CD4-positive, alpha-beta T cell treated with Interleukin-15 for 4 hours (primary cell): ENCODE measurements at places on chromosomes 2 and 18.

DNA sequence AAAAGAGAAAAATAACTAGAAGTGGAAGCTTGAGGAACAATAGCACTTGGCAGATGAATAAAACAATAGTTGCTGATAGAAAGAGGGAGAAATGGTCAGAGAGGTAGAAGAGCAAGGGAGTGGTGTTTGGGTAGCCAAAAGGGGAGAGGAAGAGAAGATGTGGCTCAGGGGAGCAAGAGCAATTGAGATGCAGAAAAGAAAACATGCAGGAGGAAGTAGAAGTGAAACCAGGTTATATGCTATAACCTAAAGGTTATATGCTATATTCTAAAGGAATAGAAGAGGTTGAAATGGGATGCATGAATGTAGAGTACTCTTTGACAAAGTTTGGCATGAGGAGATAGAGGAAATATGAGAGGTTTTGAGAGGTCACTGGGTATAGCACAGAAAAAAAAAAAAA, 759.5 kb downstream of the SATB2 start:
- no peak for DNase-seq

DNA sequence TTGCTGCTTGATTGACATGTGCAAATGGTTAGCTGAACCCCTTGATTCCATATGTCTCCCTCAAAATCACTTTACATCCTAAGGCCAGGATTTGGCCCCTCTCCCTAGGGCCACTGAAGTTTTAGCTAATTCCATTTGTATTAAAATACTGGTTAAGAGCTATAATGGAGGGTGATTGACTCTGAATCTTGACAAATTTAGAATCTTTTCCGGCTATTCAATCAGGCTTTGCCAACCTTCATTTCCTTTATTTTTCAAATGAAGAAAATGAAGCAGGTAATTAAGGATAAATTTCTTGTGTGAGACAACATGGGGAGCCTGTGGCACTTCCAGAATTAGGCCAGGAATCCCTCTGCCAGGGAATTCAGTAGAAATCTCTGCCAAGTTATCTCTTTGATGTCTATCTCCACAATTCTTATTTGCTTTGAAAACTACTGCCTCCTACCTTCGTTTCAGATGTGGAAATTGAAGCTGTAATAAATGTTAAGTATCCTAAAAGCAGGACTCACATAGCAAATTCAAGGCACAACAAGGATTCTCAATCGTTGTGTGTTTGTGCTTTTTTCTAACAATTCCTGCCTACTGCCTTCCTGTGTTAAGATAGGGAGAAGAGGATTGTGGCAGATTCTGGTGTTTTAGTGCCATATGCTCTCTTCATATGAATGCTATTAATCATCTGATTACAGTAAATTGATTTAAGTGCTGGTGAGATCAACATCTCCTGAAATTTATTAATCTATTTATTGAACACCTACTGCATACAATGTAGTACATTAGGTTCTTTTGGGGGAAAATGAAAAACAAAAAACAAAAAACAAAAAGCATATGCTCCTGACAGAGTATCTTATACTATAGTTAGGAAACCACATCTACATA, 47.8 kb upstream of the MAP4K3 start:
- DNase-seq = no peak

- DNase-seq = no peak
These were observed 278.8 kb upstream of the SESTD1 start for GRCh38 chr2:179543361-179543901.

- peak; percentile 37 for DNase-seq
These were observed 62.8 kb upstream of the NEUROD1 start for GRCh38 chr2:181742922-181743722.

DNA sequence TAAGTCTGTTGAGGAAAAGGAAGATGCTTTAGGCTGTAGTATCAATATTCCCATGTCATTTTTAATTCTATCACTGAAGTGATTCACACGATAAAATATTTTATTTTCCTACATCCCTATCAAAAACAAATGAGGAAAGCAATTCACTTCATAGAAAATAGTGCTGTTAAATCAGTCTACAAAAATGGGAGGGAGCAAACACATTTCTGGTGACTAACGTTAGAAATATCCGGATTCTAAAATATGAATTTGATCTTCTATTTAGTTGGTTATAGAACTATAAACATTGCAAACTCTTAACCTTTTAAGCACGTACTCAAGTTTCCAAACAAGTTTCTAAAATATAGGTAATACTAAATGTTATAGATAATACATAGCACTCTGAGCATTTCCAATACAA, 20.8 kb downstream of the ATF2 start:
- no peak for DNase-seq

DNA sequence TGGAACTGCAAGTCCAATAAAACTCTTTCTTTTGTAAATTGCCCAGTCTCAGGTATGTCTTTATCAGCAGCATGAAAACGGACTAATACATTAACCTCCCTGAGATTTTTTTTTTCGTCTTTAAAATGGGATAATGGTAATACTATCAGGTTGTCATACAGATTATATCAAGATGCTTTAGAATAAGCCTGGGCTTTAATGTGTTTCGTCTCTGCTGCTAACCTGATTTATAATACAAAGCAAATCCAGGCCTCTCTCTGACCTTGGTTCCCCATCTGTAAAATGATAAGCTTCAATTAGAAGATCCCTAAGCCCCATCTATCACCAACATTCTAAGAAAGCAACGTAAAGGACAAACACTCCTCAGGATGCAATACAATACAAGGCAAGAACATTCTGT, 283.5 kb downstream of the LRATD1 start:
- no peak for DNase-seq

- no peak for DNase-seq
These were observed 1064.4 kb upstream of the ZEB2 start for GRCh38 chr2:145584353-145584752.

GRCh38 chr2:5064687-5065086, 627.5 kb upstream of the SOX11 start:
- no peak for DNase-seq

DNA sequence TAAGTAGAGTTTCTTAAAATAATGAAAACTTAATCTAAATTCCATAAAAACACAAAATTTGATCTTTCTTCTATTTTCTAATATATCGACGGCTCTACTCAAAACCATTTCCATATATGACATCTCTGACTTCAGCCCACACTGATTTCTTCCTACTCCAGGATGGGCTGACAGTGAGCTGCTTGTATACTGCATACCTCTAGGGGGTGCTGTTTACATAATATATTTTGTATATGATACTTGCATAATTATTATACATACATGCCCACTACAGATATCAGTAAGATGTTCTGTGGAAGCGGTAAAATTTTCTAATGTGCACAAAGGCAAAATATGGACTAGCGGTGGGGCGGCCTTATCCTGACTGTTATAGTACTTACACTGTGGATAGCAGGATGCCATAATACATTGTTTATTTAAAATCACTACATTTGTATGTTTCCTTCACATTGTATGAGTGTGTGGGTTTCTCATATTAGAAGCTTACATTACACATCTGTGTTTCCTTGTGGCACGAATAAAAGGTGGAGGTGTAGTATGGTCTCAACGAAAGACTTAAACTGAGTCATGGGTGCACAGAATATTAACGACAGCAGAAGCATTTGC, 66.1 kb upstream of the NXPH2 start:
- DNase-seq = peak; percentile 1

GRCh38 chr2:174874085-174874484, 109.8 kb upstream of the CHRNA1 start:
- no peak for DNase-seq

- DNase-seq = peak; percentile 78
These were observed 7.0 kb downstream of the LPIN1 start for GRCh38 chr2:11753452-11753885.

- no peak for DNase-seq
These were observed 23.5 kb upstream of the RPL37A start for GRCh38 chr2:216474925-216475670.

- no peak for DNase-seq
These were observed 232.8 kb downstream of the GALR1 start for GRCh38 chr18:77482190-77483085.

GRCh38 chr2:143526498-143526897, 397.3 kb downstream of the ARHGAP15 start:
- no peak for DNase-seq

DNA sequence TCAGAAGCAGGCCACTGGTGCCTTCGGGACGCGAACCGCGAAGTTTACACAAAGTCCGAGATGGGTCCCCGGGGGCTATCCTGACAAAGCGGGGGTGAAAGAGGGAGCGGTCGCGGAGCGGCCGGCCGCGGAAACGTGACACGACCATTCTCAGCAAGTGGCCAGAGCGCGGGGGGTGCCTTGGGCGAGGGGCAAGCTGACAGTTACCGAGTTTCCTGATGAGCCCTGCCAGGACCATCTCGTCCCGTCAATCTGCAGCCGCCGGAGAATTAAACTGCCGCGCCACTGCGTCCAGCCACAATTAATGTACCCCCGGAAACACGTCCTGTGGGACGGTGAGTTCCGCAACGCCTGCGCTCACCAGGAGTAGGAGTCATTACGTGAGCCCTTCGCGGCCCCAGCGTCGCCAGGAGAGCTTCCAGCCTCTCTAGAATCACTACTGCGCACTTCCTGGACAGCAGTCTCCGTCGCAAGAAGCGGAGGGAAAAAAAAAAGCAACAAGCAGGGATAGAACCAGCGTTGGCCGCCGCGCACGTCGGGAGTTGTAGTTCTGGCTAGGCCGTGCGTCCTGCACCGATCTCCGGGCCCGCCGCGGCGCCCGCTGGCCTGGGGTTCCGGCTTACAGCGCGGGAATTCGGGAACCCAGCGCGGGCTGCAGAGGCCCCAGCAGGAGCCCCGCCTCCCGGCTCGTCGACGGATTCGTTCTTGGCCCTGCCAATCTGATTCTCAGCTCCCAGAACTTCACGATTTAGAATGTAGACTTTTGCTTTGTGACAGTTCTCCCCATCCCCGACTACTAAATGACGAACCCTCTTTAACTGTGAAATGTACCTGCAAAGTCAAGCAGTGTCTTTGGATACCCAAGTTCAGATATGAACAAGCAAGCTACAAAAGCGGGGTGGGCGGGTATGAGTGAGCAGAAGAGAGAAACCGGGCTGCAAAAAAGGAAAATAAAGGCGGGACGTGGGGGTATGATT, at the start of gene RTTN:
RTTN (minus strand) TSS at position 267 of the 977 bp plus-strand sequence; CDS start at position 238, 29 bp downstream.
- peak; percentile 93 for DNase-seq

DNA sequence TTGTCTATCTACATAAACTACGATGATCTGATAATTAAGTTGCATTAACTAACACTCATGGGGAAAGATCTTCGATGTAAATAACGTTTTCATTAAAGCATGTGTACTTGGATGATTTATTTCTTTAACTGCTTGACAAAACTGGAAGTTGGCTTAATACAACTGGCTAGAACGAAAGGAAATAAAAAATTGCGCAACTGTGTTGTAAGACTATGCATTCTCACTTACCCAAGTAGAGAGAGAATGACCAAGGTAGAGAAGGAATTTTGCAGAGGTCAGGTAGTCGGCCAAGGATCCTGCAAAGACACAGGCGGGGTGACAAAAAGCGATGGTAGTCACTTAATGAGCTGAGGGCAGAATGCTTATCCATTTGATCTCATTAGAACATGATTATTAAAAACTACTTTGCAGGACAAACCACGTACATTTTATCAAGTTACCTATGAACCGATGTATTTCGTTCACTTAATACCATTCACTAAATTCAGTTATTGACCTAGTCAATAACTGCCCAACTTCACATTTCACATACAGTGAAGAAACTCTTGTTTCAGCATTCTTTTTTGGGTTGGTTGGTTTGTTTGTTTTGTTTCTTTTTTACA, 900 bp downstream of the SLC40A1 start:
- no peak for DNase-seq

- no peak for DNase-seq
These were observed 839.5 kb upstream of the FANCL start for GRCh38 chr2:59080451-59081181.

DNA sequence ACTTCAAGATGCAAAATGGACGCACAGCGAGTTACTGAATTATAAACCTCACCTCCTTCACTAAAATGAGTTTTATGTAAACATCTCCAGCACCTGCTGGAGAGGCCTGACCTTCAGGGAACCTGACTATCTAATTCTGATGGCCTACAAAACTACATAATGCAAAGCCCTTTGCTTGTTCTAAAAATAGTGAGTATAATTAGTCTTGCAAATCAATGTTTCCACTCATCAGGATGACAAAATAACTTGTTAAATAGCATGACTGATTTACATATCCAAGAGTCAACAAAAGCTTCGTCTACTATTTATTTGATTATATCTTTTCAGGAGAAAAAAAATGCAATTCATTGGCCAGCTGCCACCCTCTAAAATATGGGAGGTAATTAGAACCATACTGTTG, 326.3 kb upstream of the MC4R start:
- no peak for DNase-seq

DNA sequence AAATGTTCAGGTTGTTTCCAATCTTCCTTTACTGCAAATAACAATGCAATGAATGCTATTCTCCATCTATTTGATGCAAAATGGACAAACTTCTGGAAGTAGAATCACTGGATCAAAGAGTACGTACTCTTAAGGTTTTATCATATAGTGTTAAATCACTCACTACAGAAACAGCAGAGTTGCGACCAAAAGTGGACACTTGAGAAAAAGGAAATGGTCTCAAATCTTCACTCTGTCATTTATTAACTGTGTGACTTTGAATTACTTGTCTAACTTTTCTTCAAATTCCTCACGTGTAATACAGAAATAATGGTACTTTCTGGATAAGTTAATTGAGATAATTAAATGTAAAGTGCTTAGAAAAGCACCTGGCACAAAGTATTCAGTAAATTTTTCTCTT, 78.1 kb downstream of the CERKL start:
- DNase-seq = no peak

DNA sequence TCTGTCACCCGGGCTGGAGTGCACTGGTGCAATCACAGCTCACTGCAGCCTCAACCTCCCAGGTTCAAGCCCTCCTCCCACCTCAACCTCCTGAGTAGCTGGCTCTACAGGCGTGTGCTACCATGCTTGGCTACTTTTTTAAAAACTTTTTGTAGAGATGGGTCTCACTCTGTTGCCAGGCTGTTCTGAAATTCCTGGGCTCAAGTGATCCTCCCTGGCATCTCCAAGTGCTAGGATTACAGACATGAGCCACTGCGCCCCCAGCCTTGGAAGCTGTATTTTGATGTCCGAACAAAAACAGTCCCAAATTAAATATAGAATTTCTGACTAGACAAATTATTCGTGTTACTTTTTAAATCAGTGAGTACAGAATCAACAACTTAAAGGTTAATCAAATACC, 97.4 kb downstream of the ZNF516 start:
- DNase-seq = no peak

DNA sequence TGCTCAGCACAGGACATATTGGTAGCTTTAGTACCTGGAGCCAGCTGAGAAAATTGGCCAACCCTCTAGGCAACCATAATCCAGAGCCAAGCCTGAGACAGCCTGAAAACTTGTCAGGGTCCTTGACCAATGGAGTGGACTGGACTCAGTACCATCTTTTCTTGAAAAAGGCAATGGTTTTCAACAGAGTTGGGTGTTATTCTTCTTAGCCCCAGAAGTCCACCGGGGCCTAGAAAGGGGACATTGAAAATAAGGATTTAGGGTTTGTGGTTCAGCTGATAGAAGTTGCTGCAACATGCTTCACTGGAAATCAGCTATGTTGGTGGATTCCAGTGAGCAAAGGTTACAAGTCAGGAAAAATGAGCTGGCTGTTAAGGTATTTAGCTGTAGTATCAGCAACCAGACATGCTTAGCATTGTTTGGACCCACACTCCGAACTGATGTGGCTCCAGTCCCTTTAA, 22.1 kb upstream of the CNOT11 start:
- DNase-seq = no peak
